ENCODE measurements at places on chromosomes 16 and 17.

GRCh38 chr16:57289391-57290257 lies 5.2 kb upstream of the PLLP start:
- peak; percentile 7 for ATAC-seq

GRCh38 chr17:15507896-15508295 lies 40.5 kb upstream of the CDRT4 start:
- no peak for ATAC-seq

DNA sequence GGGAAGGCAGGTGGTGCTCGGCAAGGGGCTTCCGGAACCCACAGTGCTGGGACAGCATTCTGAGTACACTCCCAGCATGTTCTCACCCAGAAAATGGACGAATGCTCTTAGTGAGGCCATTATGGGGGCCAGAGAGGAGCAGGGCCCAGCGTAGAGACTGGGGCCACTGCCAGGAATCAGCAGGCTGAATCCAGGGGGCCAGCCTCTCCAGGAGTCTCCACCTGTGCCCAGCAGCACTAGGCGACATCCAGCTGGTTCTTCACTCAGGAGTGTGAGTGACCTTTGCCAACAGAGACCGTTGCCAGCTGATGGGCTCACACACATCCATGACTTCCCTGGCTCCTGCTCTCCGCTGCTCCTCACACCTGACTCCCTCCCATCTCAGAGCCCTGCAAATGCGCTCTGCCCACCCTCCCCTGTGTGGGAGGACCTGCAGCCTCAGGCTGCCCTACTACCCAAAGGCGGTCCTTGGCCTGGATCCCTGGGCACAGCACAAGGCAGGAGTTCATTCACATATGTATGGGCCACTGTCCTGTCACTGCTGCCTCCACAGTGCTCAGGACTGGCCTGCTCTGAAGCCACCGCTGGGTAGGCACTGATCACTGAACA lies 5.1 kb downstream of the RHBDF1 start:
- no peak for ATAC-seq

DNA sequence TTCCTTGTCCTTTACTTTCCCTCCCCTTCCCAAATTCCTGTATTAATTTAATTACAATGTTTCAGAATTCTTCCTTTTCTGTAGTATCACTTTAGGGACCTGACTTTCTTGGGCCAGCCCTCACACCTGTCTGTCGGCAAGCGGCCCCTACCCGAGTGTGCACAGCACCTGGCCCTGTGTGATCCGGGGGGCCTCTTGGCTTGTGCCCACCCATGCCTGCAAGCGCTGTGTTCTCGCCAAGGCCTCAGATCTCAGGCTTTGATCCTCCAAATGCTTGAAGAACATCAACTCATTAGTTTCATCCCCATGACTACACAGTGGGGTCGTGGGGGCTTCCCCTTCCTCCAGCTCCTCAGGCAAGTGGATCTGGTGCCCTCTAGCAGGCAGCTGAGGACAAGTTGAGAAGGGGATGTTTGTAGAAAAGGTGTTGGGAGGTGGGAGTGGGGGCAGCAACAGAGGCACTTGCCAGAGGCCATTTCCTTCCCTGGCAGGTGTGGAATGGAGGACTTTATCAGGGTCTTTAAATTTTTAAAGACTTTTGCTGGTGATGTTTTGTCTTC lies 15.7 kb upstream of the CDH3 start:
- ATAC-seq: no peak

DNA sequence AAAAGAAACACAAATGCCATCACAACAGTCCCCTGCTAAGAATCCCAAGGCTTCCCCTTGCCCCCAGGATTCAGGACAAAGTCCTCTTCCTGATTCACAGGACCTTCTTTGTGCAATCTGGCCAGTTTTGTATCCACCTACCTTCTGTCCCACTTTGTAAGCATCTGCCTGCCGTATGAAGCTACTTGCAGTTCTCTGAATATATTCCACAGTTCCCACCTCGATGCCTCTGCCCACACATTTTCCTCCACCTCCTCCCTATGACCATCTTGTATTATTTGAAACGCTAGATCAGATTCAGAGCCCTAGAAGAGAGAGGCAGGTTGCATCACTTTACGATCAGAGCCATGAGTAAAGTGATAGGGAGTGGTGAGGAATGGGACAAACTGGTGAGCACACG lies 159.2 kb upstream of the XYLT1 start:
- no peak for ATAC-seq

Data from esophagus mucosa (tissue), 1 donor.